Suppressor macrophage treated with lipopolysaccharide for 1 hour (primary cell): ENCODE measurements at places on chromosomes 16 and 17.

GRCh38 chr17:53633856-53634255, 188.9 kb upstream of the KIF2B start:
- DNase-seq = no peak

GRCh38 chr16:80819988-80820387, 15.6 kb upstream of the CDYL2 start:
- DNase-seq = no peak

DNA sequence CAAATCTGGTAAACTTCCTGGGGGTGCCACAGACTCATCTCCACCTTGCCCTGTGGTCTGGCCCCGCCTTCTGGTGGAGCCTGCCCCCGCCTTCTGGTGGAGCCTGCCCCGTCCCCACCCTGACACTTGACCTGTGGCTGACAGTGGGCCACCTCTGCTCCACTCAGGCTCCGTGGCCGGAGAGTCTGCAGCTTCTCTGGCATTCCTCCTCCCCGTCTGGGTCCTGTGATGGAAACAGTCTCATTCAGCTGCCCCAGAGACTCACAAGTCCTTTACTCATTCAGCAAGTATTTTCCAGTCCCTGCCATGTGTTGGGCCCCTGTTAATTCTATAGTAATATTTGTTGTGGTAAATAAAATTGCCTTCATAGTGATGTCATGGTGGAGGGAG, 21.0 kb upstream of the G6PC1 start:
- no peak for DNase-seq

DNA sequence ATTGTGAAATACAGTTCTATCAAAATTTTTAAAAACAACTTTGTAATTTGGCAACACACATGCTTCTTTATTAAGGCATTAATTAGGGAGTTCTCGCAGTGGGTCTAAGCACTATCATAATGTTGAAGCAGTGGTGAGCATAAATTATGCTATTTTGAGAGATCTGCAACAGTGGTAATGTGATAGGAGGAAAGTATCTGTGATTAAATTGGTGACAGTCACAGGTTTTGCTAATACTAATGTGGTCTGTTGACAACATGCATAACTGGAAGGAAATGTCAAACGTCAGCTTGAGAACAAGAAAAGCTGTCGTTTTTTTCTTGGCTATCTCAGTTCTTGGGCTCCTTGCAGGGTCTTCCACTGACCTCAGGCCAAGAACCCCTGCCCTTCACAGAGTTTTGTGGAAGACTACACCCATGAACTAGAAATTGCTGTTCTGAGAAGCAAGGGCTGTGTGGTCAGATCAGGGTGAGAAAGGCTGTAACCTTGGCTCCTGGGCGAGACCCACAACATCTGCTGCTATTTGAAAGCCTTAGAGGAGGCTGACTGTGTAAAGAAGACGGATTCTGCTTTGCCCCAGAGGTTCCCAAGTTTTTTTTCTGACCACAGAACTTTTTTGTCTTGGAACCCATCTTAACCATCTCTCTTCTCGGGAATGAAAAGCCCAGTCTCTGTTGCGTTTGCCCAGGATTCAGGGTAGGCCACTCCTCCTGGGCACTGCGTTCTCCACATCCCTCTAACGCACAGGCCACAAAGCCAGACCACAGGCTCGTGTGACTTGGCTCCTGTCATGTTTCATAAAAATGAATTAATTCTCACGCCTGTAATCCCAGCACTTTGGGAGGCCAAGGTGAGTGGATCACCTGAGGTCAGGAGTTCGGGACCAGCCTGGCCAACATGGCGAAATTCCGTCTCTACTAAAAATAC, 13.9 kb downstream of the ATP2A1 start:
- DNase-seq = no peak

DNA sequence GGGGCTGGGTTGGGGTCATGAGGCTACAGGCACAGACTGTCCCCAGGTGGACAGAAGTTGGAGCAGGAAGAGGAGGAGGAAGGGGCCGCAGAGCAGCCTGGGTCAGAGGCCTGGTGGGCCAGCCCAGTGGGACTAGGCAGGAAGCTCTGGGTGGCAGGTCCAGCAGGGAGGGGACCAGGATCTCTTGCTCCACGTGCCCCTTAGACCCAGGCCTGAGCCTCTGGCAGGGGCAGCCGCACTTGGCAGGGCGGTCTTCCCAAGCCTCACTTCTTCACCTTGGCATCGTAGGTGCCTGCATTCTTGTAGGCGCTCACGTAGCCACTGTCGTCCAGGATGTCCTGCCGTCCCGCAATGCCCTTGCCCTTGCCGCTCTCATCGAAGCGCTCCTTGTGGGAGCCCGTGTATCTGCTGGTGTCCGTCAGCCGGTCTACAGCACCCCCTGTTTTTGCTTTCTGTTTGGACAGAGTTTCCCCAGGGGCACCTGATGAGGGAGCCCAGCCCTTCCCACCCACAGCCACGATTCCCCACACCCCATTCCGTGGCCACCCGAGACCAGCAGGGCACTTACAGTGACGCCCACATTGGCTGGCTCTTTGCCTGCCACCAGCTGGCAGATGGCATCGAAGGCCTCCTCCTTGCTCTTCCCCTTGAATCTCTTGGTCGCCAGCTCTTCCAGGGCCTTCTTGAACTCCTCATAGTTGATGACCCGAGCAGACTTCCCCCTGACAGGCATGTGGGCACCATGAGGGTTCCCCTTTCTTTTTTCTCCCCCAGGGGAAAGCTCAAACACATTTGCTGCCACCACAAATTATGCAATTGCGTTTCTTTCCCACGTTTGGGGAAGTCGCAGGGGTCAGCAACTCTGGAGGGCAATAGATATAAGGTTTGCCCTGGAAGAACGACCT, 3.1 kb downstream of the TPPP3 start:
- DNase-seq = peak; percentile 94

- DNase-seq = no peak
Measured at GRCh38 chr17:18251204-18251603, 7.3 kb downstream of the FLII start.

GRCh38 chr17:57874434-57875289, 24.8 kb upstream of the MRPS23 start:
- DNase-seq = peak; percentile 69

GRCh38 chr16:66207139-66207882, 159.2 kb upstream of the CDH5 start:
- DNase-seq = peak; percentile 75

GRCh38 chr17:32586666-32587065, 99.9 kb downstream of the CDK5R1 start:
- no peak for DNase-seq

GRCh38 chr17:76260220-76260619, 4.9 kb upstream of the UBALD2 start:
- DNase-seq = no peak

DNA sequence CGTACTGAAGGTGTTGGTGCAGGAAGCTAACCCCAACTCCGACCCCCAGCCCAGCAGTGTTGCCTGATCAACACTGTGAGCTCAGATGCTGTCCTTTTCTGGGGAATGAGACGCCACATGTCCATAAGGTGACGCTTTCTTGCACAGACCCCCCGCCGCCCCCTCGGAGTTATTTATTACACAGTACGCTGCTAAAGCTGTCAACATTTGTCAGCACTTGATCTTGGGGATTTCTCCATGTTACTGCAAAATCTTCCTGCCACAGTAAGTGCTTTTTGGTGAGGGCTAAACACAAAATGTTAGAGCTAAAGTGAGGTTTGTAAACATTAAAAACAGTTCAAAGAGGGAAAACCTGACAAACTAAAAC, 15.9 kb downstream of the CMTM3 start:
- DNase-seq = no peak

- DNase-seq = no peak
Measured at GRCh38 chr17:51590071-51590656, 329.8 kb downstream of the UTP18 start.
